ENCODE measurements at places on chromosomes 7 and 10. TPM values are rescaled to one million over a fixed set of nuclear protein-coding genes. Genes with fewer than 3 reads are reported as not detected.

DNA sequence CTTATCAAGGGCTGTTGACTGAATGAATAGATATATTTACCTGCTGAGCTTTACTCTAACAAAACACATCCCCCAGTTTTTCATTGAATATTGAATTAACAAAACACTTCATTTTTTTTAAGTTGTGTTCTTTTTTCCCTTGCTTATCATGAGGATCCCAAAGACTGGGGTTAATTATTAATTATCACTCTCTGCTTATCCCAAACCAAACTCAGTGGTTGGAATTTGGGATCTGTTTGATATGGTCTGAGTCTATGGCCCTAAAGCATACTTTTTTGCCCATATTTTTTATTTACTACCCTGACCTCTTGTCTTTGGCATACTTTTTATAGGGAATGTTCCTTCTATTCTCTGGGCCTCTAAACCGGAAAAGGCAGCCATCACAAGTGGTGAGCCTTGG, 697.1 kb upstream of the GALNT17 start:
- DNase-seq = no peak
- H3K4me3 ChIP-seq = no peak overlapping the region
- no peaks in the 10 kb centered on the region for H3K36me3 ChIP-seq
- no peak overlapping the region for H3K27ac ChIP-seq
- no peaks in the 10 kb centered on the region for H3K27me3 ChIP-seq

- no peaks in the 10 kb centered on the region for H3K36me3 ChIP-seq
- no peaks in the 10 kb centered on the region for H3K4me1 ChIP-seq
- peaks cover 31% of the 10 kb centered on the region for H3K27me3 ChIP-seq
- H3K27ac ChIP-seq = no peak overlapping the region
- H3K4me3 ChIP-seq = no peak overlapping the region
Observed at GRCh38 chr7:27386581-27386980, 144.0 kb downstream of the EVX1 start.

- no peak overlapping the region for H3K4me3 ChIP-seq
- no peak for DNase-seq
- no peaks in the 10 kb centered on the region for H3K4me1 ChIP-seq
- no peaks in the 10 kb centered on the region for H3K27me3 ChIP-seq
- H3K36me3 ChIP-seq = no peaks in the 10 kb centered on the region
Observed at GRCh38 chr10:121459622-121460453, 138.4 kb downstream of the FGFR2 start.

DNA sequence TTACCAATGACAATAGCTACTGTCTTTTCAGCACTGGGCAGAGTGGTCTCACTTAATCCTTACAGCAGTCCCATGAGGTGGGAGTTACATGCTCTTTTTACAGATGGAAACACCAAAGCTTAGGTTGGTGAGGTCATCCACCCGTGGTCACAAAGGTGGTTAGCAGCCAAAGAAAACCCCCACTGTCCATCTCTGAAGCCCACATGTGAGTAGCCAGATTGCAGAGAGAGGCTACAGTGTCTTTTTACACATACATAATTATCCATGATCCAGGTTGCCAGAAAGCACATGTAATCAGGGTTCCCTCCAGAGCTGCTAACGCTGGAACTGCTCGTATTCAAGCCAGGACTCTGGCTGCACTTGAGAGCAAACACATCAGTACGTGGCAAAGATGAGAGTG, 24.6 kb upstream of the ANKRD2 start:
- no peak overlapping the region for H3K4me3 ChIP-seq
- H3K27ac ChIP-seq = no peak overlapping the region
- DNase-seq = no peak

The TMEM176A gene
- polyA plus RNA-seq = not detected

Data from naive B cell (primary cell).